ENCODE measurements at places on chromosomes 6 and 20.

GRCh38 chr6:148653138-148653776 lies 93.6 kb upstream of the UST start:
- no peak for DNase-seq

DNA sequence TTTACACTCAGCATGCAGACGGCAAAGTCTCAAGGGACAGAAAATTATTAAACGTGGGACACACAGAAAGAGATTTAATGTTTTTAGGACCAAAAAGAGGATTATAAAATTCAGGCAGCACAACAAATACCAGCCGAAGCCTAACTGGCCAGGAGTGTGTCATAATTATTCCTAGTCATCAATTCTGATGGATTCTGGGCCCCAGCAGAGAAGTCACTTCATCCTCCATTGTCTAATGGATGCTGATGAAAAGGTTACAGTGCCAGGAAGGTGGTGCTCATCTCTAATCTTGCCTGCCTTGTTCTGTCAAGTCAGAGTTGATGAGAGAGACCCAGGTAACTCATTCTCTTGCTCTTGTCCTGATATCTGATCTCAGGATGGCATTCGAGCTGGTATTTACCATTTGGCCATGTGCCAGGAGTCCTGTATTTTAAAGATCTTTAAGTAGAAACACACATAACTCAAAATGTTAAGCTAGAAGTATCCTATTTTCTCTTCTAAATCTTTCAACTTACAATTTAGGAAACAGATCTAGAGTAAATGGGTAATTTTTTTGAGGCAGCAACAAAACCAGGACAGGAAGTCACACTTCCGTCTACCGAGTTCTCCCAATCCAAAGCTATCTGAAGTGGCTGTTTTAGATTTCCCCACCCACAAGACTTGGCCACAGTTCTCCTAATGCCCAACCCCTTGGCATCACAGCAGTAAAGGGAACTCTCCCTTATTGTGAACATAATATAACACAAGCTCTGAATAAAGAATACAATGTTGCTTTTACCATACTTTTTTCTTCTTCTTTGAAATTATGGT lies 50.0 kb downstream of the ADAT2 start:
- DNase-seq = no peak

- DNase-seq = no peak
Measured at GRCh38 chr6:6623553-6623952, 35.0 kb downstream of the LY86 start.

- no peak for DNase-seq
Measured at GRCh38 chr6:12173661-12174060, 116.5 kb upstream of the EDN1 start.

- DNase-seq = no peak
Measured at GRCh38 chr6:52164319-52165094, 21.7 kb upstream of the IL17A start.

DNA sequence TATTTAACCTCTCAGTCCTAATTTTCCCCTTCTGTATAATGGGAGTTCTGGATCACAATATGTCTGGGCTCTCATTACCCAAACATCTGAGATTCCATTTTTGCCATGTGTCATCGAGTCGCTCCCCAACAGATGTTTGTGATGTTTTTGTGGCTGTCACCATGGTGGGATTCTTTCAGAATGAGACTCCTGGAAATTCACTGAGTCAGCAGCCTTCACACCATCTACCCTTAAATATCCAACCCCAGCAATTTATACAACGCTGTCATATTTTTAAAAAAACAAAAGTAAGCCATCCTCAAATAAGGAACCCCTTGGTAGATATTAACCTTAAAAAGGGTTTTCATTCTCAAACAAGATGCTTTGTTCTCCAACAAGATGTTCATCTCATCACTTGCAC lies 20.9 kb downstream of the NRSN1 start:
- DNase-seq = no peak

DNA sequence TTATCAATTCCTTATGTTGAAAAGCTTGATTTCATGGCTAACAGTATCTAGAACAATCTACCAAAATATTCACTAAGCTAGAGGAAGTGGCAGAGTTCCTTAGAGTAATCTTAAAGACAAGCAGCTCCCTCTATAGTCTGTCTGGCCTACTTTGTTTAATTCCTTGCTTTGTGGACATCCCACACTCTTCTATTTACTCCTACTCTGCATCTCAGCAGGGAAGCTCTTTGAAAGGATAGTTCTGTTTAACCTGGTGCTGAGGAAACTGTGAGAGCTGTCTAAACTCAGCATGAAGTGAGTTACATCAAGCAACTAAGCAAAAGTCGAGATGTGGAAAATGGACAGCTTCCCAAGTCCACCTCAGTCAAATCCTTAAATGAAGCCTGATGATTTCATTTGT lies 4.3 kb downstream of the REV3L start:
- no peak for DNase-seq

- DNase-seq = no peak
Measured at GRCh38 chr6:168305096-168305749, 14.4 kb downstream of the DACT2 start.

DNA sequence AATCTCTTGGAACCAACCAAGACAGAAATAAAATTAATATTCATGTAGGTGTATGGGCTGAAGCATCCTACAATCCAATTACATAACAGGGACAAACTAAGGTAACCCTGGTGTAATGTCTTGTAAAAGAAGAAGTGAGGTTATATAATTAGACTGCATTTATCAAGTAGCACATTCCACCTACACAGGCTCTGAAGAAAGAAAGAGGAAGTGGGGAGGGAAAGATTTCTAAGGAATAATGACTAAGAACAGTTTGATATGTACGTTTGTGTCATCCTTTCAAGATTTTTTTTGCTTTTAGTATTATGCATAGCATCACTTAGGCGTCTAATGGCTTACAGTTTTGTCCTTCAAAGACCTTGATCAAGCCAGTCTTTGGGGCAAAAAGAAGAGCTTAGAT lies 139.7 kb downstream of the PLCB1 start:
- no peak for DNase-seq

All from stimulated activated CD4-positive, alpha-beta T cell treated with anti-CD3 and anti-CD28 coated beads, TNF-alpha, amount 100 ng/mL, for 1 hour (primary cell).